CD4-positive, alpha-beta T cell treated with Interleukin-6 at 100 ng/mL for 8 hours (primary cell): ENCODE measurements at places on chromosomes 5 and 9.

DNA sequence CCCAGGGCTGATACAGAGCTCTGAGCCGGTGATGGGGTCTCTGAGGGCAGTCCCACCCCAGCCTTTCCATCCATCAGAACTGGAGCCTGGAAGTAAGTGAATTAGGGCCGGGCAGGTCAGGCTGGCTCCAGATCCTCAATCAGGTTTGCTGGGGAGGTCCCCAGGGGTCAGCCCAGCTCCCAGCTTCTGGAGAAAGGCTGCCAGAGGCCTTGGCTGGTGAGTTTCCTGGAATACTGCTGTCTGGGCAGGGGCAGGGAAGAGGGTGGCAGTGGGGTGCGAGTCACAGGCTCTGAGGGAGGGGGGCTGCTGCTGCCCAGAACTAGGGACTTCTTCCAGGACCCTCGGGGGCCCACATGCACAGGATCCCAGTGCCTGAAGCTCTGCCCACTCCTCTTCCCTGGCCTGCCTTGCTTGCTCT, 200.6 kb upstream of the MVB12B start:
- DNase-seq = no peak

DNA sequence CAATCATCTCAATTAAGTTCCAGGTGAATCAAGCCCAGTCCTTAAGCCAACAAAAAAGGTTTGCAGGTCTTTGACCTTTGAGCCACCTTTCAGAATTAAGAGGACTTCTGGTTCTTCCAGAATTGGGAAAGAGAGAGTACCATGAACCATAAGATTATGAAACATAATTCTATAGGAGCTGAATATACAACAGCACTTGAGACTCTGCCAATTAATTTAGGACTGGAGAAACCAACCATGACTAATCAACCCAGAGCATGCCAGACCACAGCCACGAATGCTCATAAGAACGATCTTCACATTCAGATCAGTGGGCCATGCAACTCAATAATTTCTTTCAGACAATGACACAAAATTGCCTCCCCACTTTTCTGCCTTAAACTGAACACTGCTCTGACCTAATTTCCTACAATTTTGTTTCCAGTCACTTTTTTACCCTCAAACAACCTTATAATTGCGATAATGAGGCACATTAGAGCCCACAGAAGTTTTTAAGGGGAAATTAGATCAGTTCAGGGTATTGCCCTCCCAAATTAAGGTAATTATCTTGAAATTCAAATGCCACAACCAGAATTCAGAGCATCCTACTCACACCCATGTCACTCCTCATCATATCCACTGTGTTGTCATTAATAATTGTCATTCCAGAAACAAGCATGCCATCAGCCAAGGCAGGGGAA, 213.4 kb downstream of the ATPSCKMT start:
- DNase-seq = no peak

DNA sequence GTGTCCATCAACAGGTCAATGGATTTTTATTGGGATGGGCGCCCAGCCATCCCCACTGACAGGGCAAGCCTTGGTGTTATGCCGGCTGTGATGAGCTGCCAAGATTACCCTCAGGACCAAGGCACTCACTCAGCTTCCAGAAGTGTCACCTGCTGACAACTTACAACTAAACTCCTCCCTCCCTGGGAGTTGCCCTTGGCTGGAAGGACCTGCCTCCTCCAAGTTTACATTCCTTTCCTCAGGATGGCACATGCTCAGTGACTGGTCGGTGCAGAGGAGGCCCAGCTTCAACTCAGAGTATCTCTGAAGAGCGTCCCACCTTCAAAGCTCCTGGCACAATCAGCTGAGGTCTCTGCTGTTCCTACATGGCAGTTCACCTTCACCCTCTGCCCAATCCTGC, 52.5 kb upstream of the ZBTB43 start:
- no peak for DNase-seq

GRCh38 chr9:34400275-34400674, 23.6 kb upstream of the MYORG start:
- no peak for DNase-seq

GRCh38 chr5:59621477-59621876, 272.0 kb downstream of the PDE4D start:
- DNase-seq = no peak

GRCh38 chr5:121182788-121183490, 668.7 kb upstream of the FTMT start:
- no peak for DNase-seq

DNA sequence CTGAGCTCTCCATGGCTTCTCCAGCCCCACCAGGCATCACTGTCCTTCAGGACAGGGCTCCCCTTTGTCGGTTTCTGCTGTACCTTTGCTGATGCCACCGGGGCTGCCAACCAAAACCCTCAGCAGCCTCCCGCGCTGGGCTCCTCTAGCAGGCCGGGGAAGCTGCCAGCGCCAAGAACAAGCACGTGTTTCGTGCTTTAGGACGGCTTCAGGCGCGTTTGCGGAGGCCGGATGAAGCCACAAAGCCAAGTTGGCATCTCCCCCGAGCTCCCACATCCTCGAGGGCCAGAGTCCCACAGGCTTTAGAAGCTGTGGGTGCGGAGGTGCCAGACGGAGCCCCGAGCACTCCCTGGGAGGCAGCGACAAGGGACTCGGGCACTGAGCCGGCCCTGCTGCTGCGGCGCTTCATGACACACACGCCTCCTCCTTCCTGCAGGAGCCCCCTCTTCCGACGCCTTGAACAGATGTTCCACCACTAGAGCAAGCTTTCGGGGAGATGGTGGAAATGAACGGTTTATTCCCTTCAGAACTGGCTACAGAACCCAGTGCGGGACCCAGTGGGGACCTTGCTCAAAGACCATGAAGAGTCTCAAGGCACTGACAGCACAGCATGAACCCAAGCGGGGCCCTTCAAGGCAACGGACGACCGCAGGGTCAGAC, 36.7 kb downstream of the SARDH start:
- peak; percentile 32 for DNase-seq

- DNase-seq = no peak
These were observed 33.8 kb downstream of the DOCK8 start for GRCh38 chr9:248278-248961.

GRCh38 chr5:100974082-100974481, 71.0 kb upstream of the ST8SIA4 start:
- no peak for DNase-seq

- no peak for DNase-seq
These were observed 549.8 kb upstream of the DMAC1 start for GRCh38 chr9:8349376-8349775.

GRCh38 chr9:93574091-93574899, 2.1 kb upstream of the PHF2 start:
- no peak for DNase-seq

DNA sequence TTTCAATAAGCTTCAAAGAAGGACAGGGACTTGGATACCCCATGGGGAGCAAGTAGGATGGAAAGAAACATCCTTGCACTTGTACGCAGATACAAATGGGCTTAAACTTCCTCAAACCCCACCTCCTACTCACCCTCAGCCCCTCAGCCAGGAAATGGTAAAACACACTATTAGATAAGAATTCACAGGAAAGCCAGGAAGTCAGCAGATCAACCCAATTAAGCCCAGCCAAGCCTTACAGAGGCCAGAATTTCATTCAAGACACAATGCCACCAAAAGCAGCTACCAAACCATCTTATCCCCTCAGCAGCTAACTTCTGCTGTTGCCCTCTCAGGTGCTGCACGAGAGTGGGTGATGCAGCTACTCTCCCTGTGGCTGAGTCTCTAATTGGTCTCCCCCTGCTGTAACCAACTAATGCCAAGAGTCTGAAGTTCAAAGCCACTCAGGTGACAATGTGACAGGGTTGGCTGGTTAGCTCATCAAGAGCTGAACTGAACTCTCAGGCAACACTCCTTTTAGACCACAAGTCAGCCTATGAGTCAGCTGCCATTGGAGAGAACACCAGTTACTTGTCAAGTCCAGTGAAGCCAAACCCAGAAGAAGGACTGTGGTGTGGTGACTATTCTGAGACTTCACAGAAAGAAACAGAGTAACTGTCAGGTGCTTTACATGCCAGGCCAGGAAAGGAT, 201.9 kb downstream of the ZNF608 start:
- no peak for DNase-seq

DNA sequence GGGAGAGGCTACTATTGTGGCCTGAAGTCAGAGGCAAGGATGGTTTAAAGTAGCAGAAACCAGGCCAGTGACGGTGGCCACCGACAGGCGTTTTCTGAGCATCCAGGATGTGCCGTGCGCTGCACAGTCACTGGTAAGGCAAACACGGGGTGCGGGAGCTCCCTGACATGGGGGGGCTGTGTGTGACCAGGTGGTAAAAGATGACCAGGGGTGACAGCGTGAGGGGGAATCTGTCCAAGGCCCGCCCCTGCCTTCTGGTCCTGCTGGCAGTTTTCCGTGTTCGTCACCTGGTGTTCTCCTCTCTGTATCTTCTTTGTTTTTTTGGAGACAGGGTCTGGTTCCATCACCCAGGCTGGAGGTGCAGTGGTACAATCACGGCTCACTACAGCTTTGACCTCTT, 167.4 kb downstream of the ICE1 start:
- no peak for DNase-seq

DNA sequence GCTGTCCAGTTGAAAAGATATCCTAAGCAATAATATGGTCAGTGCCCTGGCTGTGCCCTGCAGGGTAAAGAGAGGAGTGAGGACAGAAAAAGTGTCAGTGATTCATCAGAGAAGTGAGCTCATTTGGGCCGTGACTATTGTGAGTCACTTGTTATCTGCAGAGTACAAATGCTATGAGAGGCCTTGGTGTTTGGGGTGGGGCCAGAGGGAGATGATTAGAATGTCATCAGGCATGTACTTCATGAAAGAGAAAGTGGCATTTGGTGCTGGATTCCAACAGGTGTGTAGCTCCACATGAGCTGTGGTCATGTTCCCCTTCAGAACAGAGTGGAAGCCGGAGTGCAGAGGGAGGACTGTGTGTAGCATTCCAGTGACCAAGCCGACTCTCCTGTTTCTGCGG, 174.1 kb downstream of the KDM4C start:
- no peak for DNase-seq

- DNase-seq = no peak
These were observed 222.6 kb upstream of the PIK3R1 start for GRCh38 chr5:67992923-67993322.

- no peak for DNase-seq
These were observed 23.9 kb downstream of the CNTRL start for GRCh38 chr9:121098567-121099198.

GRCh38 chr5:52892242-52892878, 96.8 kb upstream of the ITGA2 start:
- DNase-seq = no peak

DNA sequence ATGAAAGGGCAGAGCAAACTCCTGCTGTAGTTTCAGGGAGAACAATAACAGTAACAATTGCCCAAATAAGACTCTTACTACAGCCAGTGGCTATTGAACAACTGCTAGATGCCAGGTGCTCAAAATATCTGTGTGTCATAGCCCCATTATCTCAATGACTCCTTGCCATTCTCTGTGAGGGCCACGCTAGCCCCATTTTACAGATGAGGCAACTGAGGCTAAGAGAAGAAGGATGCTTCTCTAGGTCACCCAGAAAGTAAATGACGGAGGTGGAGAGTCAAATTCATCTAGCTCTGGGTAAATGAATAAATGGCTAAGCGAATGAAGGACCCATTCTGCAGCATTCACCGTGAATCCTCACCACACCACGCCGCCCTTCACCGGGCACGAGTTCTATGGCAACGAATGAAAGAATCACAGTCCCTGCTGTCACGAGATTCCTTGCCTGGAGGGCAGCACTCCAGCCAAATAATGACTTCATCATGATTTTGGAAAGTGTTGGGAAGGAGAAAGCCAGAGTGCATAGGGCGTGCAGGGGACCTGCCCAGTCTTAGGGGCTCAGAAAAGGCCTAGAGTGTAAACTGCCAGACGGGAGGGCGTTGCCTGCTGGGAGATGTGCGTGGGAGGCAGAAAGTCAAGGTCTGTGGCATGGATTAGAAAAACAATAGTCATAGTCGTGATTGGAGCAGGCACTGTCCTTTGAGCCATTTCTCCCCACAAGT, 147.2 kb downstream of the C9orf50 start:
- no peak for DNase-seq

- no peak for DNase-seq
These were observed 65.2 kb downstream of the SREK1 start for GRCh38 chr5:66209350-66209749.

DNA sequence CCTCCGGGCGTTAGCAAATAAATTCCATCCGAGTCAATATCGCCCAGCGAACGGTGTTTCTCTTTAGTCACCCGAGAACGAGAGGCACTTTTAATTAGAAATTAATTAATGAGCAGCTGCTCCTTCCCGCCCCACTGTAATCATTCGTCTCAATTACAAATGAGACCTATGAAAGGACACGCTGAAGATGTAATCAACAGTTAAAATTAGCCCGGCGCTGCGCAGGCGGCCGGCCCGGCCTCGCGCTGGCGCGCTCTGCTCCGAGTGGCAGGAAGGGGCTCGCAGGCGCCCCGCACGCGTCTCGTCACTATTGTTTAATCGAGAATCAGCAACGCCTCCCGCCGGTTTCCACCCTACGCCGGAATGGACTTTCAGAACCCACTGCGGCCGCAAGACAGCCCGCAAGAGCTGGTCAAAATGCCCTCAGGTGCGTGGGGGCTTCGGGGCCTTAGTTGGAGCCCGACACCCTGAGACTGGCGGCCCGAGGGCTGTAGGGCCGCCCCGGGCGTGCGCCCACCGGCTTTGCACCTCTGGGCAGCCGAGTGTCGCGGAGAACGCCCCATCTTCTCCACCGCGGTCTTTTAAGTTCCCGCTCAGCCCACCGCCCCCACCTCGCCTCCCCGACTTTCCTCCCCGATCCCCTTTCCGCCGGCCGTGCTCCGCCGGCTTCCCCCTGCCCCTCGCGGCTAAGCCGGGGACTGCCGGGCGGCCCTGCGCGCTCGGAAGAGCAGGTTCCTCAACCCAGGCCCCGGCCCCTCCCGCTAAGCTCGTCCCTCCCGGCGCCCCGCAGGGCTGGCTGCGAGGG, 597 bp upstream of the IRX4 start:
- DNase-seq = no peak

- no peak for DNase-seq
These were observed 405.8 kb upstream of the TLE4 start for GRCh38 chr9:79166005-79166404.

- DNase-seq = peak; percentile 91
These were observed 997 bp upstream of the CHD1 start for GRCh38 chr5:98929710-98930298.

- DNase-seq = no peak
These were observed 119.4 kb downstream of the TTC39B start for GRCh38 chr9:15187589-15187988.

- no peak for DNase-seq
These were observed 252.7 kb downstream of the EFNA5 start for GRCh38 chr5:107418071-107418470.

- DNase-seq = no peak
These were observed 13.5 kb downstream of the SRFBP1 start for GRCh38 chr5:121975294-121975693.

GRCh38 chr9:20620650-20621470, 1.4 kb downstream of the MLLT3 start:
- peak; percentile 60 for DNase-seq

DNA sequence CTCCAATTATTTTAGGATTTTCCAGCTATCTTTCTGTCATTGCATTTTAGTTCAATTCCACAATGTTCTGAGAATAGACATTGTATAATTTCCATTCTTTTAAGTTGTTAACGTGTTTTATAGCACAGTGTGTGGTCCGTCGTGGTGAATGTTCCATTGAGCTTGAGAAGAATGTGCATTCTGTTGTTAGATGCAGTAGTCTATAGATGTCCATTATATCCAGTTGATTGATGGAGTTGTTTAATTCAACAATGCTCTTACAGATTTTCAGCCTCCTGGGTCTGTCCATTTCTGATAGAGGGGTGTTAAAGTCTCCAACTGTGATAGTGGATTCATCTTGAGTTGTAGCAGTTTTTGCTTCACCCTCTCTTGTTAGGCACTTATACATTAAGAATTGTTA, 1587.7 kb upstream of the NUDT12 start:
- DNase-seq = no peak

GRCh38 chr5:174083056-174083827, 37.7 kb downstream of the NSG2 start:
- no peak for DNase-seq
